ENCODE measurements at places on chromosomes 7 and 10.

DNA sequence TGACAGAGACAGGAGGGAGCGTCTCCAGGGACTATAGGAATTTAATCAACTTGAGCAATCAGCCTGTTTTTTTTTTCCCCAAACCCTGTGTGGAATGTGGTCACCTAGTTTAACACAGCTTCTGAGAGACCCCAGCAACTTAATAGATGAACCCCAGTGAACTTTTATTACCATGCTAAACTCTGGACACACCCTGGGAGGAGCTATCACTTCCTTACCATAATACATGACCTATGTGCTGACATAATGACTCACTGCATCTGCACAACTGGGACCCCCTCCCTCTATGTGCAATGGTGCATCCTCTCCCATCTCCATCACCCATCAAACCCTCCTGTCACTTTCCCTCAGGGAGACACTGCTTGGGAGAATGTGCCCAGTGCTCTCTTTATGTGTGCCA lies 83.7 kb downstream of the EPC1 start:
- DNase-seq: no peak
- H3K4me3 ChIP-seq: no peak overlapping the region
- peaks cover 6% of the 10 kb centered on the region for H3K4me1 ChIP-seq
- H3K36me3 ChIP-seq: peaks cover 19% of the 10 kb centered on the region
- no peaks in the 10 kb centered on the region for H3K27me3 ChIP-seq
- H3K27ac ChIP-seq: no peak overlapping the region

GRCh38 chr7:28292834-28293526 lies 112.4 kb upstream of the JAZF1 start:
- DNase-seq: no peak
- H3K36me3 ChIP-seq: no peaks in the 10 kb centered on the region
- H3K4me1 ChIP-seq: peaks cover 11% of the 10 kb centered on the region
- H3K27me3 ChIP-seq: peaks cover 19% of the 10 kb centered on the region

- no peak overlapping the region for H3K4me3 ChIP-seq
- peaks cover 37% of the 10 kb centered on the region for H3K27me3 ChIP-seq
- H3K36me3 ChIP-seq: no peaks in the 10 kb centered on the region
- H3K4me1 ChIP-seq: no peaks in the 10 kb centered on the region
Observed at GRCh38 chr10:6738112-6738768, 158.2 kb upstream of the PRKCQ start.

DNA sequence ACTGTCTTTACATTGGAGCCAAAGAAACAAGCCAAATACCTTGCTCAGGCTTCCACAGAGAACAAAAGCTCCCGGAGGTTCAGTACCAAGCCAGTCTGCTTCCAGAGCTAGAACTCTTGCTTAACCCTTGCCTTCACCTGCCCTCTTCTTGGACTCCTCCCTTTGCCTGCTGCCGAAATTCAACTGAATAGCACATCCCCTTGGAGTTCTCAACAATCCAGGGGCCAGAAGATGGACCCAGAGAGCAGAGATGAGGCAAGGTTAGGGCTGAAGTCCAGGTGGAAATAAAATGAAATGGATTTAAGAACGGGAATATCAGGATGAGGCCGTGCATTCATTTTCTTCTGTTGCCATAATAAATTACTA lies 876 bp upstream of the PIK3AP1 start:
- H3K4me3 ChIP-seq: peak overlapping the region; percentile 78

DNA sequence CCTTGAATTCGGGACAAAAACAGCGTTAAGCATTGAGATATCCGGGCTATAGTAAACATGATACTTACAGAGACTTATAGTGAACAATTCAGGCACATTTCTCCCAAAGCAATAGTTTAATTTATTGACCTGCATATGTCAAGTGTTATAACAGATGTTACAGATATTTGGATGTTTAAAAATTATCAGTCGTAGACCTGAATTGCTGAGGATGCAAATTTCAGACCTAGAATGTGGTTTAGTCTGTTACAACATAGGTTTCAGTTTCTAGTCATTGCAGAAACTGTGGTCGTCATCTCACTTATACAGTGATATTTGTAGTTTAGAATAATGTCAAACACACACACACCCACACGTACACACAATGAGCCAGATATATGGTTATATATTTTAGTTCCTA lies 85.2 kb downstream of the VTI1A start:
- DNase-seq: peak; percentile 16
- peak overlapping the region; percentile 30 for H3K4me3 ChIP-seq
- H3K4me1 ChIP-seq: peaks cover 26% of the 10 kb centered on the region
- H3K36me3 ChIP-seq: peaks cover 15% of the 10 kb centered on the region
- H3K27ac ChIP-seq: no peak overlapping the region

- no peak overlapping the region for H3K27ac ChIP-seq
- no peak overlapping the region for H3K4me3 ChIP-seq
- no peak for DNase-seq
- H3K4me1 ChIP-seq: peaks cover 23% of the 10 kb centered on the region
- no peaks in the 10 kb centered on the region for H3K27me3 ChIP-seq
Observed at GRCh38 chr10:110392121-110392520, 87.4 kb upstream of the SMNDC1 start.

DNA sequence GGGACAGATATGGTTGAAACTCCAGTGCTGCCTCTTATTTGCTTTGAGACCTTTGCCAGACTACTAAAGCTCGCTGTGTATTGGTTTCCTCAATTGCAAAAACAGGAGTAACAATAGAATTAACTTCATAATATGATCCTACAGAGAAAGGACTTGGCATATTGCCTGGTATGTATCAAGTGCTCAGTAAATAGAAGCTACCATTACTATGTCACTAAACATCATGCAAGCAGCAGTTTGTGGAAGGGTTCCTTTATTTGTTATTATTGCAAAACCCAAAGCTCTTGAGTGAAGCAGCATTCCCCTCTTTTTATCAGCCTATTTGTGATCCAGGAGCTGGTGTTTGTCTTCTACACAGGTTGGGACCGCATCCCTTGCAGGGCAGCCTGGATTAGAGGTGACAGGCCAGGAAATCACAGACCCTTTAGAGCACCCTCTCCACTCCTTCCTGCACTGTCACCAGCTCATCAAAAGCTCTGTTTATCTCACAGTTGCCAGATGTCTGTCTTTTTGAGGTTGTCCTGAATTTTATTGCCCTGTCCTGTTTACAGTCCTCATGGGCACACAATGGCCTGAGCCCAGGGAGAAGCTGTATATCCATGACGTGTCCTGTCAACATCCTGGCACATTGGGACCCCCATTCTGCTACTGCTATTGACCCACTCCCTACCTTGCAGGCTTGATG lies 121.5 kb downstream of the SNX10 start:
- peaks cover 29% of the 10 kb centered on the region for H3K27me3 ChIP-seq
- no peak overlapping the region for H3K27ac ChIP-seq
- H3K36me3 ChIP-seq: no peaks in the 10 kb centered on the region
- no peak overlapping the region for H3K4me3 ChIP-seq

GRCh38 chr10:84540022-84540616 lies 211.7 kb downstream of the CCSER2 start:
- no peak for DNase-seq
- no peaks in the 10 kb centered on the region for H3K36me3 ChIP-seq

GRCh38 chr10:4270116-4270515 lies 485.1 kb upstream of the KLF6 start:
- peaks cover 24% of the 10 kb centered on the region for H3K27me3 ChIP-seq
- H3K27ac ChIP-seq: no peak overlapping the region
- no peak overlapping the region for H3K4me3 ChIP-seq
- peaks cover 5% of the 10 kb centered on the region for H3K4me1 ChIP-seq

DNA sequence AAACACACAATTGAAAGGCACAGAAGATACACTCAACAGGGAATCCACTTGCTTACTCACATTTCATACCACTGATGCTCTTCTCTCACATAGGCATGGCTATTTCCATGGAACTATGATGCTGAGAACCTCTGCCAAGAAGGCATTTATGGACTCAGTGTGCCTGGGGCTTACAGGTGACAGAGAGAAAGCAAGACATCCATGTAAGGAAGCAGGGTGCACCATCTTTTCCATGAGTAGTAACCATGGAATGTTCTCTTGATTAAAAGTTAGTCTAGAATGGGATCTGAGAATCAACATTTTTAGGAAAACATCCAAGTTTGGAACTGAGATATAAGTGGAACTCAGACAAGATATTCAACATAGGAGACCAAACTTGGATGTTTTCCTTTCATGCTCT lies 52.5 kb upstream of the MACC1 start:
- no peaks in the 10 kb centered on the region for H3K27me3 ChIP-seq
- no peaks in the 10 kb centered on the region for H3K36me3 ChIP-seq
- H3K27ac ChIP-seq: no peak overlapping the region
- H3K4me3 ChIP-seq: no peak overlapping the region
